HS-27A (cell line): ENCODE measurements at places on chromosomes 11 and 22.

- no peak for DNase-seq
Observed at GRCh38 chr11:70019576-70020011, 58.5 kb upstream of the ANO1 start.

DNA sequence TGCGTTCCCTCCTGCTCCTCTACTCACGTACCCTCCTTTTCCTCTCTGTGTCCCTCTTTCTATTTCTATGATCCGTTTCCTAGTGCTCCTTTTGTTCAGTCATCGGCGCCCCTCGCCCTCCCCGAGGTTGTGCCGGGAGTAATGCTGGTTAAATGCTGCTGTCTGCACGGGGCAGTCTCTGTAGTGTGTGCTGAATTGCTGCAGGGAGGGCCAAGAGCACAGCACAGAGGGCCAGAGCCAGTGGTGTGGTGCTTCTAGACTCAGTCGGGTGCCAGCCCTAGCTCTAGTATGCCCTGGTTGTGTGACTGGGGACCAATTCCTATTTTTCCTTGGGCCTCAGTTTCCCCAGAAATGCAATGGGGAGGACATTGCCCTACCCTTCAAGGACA is 98.3 kb downstream of the PKNOX2 start:
- DNase-seq, result no peak

GRCh38 chr22:41793871-41794270 is 6.6 kb upstream of the CCDC134 start:
- DNase-seq, result no peak

DNA sequence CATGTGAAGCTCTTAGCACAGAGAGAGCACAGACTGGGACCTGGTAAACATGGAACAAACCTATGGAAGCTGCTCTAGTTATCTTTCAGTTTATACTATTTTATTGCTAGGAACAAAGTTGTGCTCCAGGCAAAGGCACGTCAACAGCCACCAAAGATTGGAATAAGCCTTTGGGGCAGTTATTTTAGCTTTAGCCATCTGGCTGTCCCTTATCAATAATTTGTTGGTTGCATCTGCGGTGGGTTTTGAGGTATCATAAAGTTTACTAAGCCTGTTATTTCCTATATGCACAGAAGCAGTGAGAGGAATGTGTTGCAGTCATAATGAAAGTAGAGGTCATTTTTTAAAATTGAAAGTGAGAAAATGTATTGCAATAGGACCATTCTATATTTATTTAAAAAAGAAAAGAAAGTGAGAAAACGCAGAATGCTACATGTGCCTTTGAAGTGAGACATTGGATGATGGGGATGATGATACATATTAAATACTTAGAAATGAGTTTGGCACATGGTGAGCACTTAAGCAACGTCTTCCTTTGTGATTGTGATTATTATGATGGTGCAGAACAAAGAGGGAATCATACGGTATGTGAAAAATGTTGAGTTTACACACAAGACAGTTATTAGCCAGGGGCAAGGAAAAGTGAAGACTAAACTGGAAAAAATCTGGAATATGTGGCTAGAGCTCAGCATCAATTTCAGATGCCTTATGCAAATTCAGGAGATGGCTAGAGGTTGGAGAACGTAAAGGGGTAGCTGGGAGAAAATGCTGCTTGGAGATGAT is 58.3 kb downstream of the PRR5L start:
- DNase-seq, result no peak
